Hypothalamus (tissue), 51 donors: ENCODE measurements at places on chromosomes 3 and 15.

GRCh38 chr15:93288728-93289294 lies 199.8 kb upstream of the RGMA start:
- peak; percentile 68 for DNase-seq

DNA sequence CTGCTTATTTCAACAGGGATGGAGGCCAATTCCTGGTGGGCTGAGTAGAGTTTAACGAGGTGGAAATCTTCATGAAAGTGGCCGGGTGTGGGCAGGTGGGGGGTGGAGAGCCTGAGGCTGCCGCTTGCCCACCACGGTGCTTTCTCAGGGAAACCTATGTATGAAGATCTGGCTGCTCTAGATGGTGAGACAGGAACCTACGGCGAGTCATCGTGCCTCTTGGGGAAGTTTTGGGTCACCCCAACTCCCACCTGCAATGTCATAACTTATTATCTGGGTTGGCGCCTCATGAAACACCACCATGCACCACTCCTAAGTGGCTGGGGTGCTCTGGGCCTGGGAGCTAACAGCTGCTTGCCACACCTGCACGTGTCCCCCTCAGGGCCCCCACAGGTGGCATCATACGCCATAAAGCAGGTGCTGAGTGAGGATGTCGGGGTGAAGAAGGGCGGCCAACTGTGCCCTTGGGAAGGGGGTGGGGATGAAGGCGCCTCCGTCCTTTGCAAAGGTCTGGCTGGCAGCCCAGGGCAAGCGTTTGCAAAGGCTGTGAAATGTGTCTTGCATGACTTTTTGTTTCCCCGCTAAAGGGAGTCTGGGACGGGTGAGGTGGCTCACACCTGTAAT lies 27.9 kb upstream of the SNRPA1 start:
- DNase-seq, result no peak

DNA sequence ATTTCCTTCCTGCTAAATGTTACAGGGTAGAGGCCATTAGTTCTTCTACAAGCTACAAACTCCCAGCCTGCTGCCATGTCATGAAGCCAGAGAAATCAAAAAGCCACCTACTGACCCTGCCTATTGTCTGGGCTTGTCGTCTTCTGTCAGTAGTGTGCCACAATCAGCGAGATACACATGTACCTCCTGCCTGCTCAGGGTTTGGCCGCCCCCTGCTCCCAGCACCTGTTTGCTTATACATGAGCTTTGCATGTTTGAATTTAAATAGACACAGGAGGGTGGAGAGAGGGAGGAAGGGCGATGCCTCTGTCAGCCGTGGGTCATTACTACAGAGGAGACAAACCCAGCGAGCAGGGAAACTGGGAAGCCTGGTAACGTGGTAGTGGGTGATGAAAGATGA lies 106.1 kb downstream of the ROBO2 start:
- DNase-seq, result no peak

GRCh38 chr3:157810924-157811718 lies 295.1 kb downstream of the SHOX2 start:
- DNase-seq, result no peak

GRCh38 chr3:66948041-66948440 lies 50.1 kb upstream of the KBTBD8 start:
- DNase-seq, result no peak

GRCh38 chr3:159951540-159951939 lies 37.1 kb upstream of the IL12A start:
- no peak for DNase-seq
